WTC11 (cell line): ENCODE measurements at places on chromosomes 3 and 15.
A peak's percentile ranks its signal among the peaks of the same experiment; 100 is the strongest.

DNA sequence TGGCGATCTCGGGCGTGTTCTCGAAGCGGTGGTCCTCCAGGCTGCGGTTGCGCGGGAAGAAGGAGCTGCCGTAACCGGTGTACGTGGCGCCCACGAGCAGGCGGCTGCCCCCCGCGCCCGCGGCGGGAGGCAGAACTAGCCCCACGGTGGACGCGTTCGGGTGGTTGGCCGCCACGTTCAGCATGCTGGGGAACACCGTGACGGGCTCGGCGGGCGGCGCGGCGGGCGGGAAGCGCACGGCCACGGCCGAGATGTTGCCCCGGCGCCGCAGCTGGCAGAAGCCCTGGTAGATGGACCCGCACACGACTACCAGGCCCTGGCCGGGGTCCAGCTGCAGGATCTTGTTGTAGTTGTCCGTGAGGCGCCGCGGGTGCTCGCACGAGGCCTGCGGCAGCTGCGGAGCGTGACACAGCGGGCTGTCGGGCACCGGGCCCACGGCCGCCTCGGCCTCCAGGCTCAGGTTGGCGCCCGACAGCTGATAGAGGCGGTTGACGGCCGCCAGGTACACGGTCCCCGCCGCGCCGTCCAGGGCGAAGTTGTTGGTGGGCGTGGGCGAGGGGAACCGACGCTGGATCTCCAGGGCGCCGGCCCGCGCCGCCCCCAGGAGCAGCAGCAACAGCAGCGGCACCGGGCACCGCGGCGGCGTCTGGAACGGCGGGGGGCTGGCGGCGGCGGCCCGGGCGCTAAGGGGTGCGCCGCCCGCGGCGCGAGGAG lies 397 bp downstream of the PLXND1 start:
- peak overlapping the region; percentile 90 for H3K4me3 ChIP-seq
- H3K4me1 ChIP-seq: peaks cover 59% of the 10 kb centered on the region
- peaks cover 39% of the 10 kb centered on the region for H3K27me3 ChIP-seq
- no peaks in the 10 kb centered on the region for H3K36me3 ChIP-seq
- no peak for DNase-seq
- no peak overlapping the region for H3K27ac ChIP-seq

DNA sequence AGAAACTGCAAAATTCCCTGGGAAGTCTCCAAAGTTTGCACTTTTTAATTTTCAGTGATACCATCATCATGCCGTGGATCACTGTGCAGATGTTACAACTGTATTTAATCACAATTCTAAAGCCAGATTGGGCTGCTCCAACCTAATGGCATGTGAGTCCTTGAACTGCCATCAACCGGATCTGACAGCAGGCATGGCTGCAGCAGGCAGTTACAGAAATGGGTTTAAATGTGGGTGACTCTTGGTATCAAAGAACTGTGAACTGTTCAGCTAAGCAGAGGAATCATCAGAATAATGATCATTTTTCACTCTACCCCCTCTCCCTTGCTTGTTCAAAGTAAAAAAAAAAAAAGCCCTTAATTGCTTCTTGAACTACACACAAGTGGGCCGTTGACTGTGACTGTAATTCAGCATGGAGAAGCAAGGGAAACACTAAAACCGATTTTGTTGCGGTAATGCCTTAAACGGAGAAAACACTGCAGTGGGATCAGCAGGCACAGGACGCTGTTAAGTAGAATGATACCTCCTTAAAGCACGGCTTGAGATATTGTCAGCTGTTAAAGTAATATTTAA lies 152.4 kb downstream of the RORA start:
- H3K4me1 ChIP-seq: peaks cover 42% of the 10 kb centered on the region
- no peaks in the 10 kb centered on the region for H3K27me3 ChIP-seq
- no peak overlapping the region for H3K4me3 ChIP-seq
- H3K36me3 ChIP-seq: no peaks in the 10 kb centered on the region
- no peak for DNase-seq
- no peak overlapping the region for H3K27ac ChIP-seq

DNA sequence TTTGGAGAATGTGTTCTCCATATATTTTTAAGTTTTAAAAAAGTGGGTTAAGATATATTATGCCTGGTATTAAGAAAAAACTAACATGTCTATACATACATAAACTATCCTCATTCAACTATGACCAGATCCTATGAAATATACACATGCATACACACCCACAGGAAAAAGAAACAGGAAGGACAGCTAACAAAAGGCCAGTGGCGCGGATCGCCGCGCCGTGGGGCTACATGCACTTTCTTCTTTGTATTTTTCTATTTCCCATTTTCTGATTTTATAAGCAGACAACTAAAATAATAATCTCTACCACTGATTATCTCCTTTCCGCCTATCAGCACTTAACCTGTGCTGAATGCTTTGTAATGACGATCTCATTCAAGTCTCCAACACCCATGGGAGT lies 160.1 kb downstream of the OR4M2 start:
- H3K4me3 ChIP-seq: no peak overlapping the region
- peaks cover 40% of the 10 kb centered on the region for H3K27me3 ChIP-seq
- peaks cover 85% of the 10 kb centered on the region for H3K36me3 ChIP-seq
- DNase-seq: no peak
- H3K4me1 ChIP-seq: no peaks in the 10 kb centered on the region
- H3K27ac ChIP-seq: no peak overlapping the region

- no peak for DNase-seq
- no peaks in the 10 kb centered on the region for H3K4me1 ChIP-seq
- no peaks in the 10 kb centered on the region for H3K27me3 ChIP-seq
Measured at GRCh38 chr3:89867286-89867685, 759.9 kb downstream of the EPHA3 start.

GRCh38 chr3:34582055-34582454 lies 783.6 kb downstream of the PDCD6IP start:
- peaks cover 21% of the 10 kb centered on the region for H3K36me3 ChIP-seq
- H3K4me3 ChIP-seq: no peak overlapping the region
- H3K27me3 ChIP-seq: no peaks in the 10 kb centered on the region; the same call in 1 of the 2 replicates
- H3K27ac ChIP-seq: no peak overlapping the region

DNA sequence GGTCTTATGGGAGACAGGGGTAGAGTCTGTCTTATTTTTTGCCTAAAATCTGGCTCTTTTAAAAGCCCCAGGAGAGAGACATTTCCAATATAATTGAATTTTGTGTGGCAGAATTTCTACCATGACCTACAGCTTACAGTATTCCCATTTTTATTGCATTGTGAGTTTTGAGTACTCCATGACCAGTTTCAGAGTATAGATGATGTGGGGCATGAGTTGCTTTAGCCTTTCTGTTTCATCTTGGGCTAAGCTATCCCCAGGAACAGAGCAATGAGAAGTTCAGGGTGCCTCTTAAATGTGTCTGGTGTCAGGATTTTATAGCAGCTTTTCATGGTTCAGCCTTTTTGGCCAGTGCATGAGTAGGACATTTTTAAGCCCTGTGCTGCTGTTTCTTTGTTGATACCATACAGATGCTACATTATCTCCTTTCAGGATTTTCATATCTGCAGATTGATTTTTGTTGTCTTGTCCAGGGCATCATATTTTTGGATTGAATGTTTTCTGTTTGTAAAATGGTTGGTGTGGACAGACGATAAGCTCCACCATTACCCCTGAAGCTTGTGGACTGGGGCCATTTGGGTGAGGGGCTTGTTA lies 3.5 kb downstream of the ABHD2 start:
- no peaks in the 10 kb centered on the region for H3K27me3 ChIP-seq
- H3K4me3 ChIP-seq: no peak overlapping the region
- DNase-seq: no peak
- H3K36me3 ChIP-seq: no peaks in the 10 kb centered on the region
- peaks cover 41% of the 10 kb centered on the region for H3K4me1 ChIP-seq

GRCh38 chr3:125245521-125245920 lies 33.0 kb upstream of the SLC12A8 start:
- H3K27ac ChIP-seq: no peak overlapping the region
- H3K4me3 ChIP-seq: no peak overlapping the region
- no peak for DNase-seq
- no peaks in the 10 kb centered on the region for H3K36me3 ChIP-seq
- no peaks in the 10 kb centered on the region for H3K27me3 ChIP-seq

GRCh38 chr15:65862682-65863081 lies 6.6 kb upstream of the RAB11A start:
- H3K4me3 ChIP-seq: no peak overlapping the region
- peaks cover 23% of the 10 kb centered on the region for H3K4me1 ChIP-seq
- no peaks in the 10 kb centered on the region for H3K27me3 ChIP-seq
- H3K27ac ChIP-seq: no peak overlapping the region
- H3K36me3 ChIP-seq: no peaks in the 10 kb centered on the region
- DNase-seq: peak; percentile 77

GRCh38 chr15:55241186-55241585 lies 44.4 kb upstream of the RSL24D1 start:
- DNase-seq: no peak
- H3K27ac ChIP-seq: no peak overlapping the region
- no peaks in the 10 kb centered on the region for H3K36me3 ChIP-seq
- H3K4me1 ChIP-seq: peaks cover 4% of the 10 kb centered on the region; the same call in 1 of the 2 replicates

DNA sequence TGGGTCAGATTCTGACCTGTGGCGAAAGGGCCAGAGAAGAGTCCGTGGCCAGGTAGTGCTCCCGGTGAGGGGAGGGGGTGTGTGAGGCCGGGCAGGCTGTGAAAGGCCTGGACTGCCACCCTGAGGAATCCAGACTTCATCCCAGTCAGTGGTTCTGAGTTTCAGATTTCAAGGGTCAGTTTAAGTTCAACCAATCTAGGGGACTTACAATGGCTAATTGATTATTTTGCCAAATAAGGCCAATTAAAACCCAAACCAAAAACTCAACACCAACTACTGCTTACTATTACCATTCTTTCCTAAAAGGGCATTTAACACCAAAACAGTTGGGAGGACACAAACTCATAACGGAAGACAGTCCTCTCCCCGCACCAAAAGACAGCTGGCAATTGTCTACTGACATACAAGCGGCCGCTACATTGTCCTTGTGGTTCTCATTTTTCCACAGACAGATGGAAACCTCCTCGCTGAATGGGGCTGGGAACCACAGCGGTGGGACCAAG lies 30.5 kb downstream of the TMEM44 start:
- peaks cover 9% of the 10 kb centered on the region for H3K36me3 ChIP-seq
- H3K4me1 ChIP-seq: no peaks in the 10 kb centered on the region
- H3K4me3 ChIP-seq: no peak overlapping the region
- no peak overlapping the region for H3K27ac ChIP-seq
- no peaks in the 10 kb centered on the region for H3K27me3 ChIP-seq
- DNase-seq: no peak

DNA sequence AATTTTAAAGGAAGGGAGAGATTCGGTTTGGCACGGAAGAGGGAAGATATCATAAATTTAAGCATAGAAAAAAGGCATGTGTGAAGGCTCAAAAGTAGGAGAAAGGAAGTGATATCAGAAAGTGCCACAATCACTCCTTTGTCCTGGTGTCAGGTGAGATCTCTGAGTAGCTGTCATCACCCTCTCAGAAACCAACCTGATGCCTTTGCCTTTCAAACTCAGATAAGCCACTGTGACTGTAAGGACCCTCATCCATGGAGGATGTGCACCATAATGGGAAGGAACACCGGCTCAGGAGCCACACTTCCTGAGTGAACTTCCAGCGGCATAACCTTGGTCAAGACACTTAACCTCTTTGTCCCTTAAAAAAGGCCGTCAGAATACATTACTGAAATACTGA lies 318.7 kb upstream of the SEMA6D start:
- no peak overlapping the region for H3K27ac ChIP-seq
- H3K27me3 ChIP-seq: no peaks in the 10 kb centered on the region; the same call in 1 of the 2 replicates
- no peak for DNase-seq
- no peaks in the 10 kb centered on the region for H3K36me3 ChIP-seq
- H3K4me3 ChIP-seq: no peak overlapping the region

DNA sequence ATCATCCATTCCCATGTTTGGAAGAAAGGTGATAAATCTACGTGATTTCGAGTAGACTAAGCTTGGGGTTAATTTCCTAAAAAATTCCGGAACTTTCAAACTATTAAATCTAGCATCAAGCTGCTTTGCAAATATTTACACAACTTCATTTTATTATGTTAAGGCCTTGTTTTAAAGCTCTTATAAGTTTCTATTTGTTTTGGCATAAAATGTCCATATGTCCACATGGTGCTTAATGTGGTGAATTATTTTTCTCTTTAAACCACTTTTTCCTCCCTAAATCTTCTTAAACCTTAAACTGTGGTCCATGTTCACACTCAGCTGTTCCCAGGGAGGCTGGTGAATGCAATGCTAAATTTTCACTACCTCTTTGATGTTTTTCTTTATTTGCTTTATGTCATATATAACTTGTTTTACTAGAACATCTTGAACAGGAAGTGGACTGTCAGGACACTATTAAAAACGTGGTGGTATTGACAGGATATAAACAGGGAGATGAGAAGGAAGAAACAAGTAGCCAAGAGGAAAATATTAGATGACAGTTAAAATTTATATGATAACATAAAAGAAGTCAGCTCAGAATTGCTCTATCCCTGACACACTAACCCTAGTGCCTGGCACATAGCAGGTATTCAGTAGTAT lies 72.5 kb upstream of the AGTR1 start:
- H3K27ac ChIP-seq: no peak overlapping the region
- no peaks in the 10 kb centered on the region for H3K27me3 ChIP-seq
- no peak overlapping the region for H3K4me3 ChIP-seq
- H3K4me1 ChIP-seq: no peaks in the 10 kb centered on the region

- no peak for DNase-seq
- no peak overlapping the region for H3K27ac ChIP-seq
- 0 out of 2 replicates have a peak, but pooled peaks cover under 1% of the 10 kb centered on the region for H3K27me3 ChIP-seq
- H3K4me1 ChIP-seq: peaks cover 8% of the 10 kb centered on the region
Measured at GRCh38 chr3:194996746-194997145, 274.2 kb downstream of the XXYLT1 start.

- no peak overlapping the region for H3K27ac ChIP-seq
- H3K27me3 ChIP-seq: no peaks in the 10 kb centered on the region
- DNase-seq: peak; percentile 71
- no peak overlapping the region for H3K4me3 ChIP-seq
- H3K36me3 ChIP-seq: no peaks in the 10 kb centered on the region
Measured at GRCh38 chr15:101121511-101122090, 130.2 kb downstream of the CHSY1 start.
